OCI-LY7 (cell line): ENCODE measurements at places on chromosomes 16 and 17. TPM values are rescaled to one million over a fixed set of nuclear protein-coding genes. Genes with fewer than 3 reads are reported as not detected.

DNA sequence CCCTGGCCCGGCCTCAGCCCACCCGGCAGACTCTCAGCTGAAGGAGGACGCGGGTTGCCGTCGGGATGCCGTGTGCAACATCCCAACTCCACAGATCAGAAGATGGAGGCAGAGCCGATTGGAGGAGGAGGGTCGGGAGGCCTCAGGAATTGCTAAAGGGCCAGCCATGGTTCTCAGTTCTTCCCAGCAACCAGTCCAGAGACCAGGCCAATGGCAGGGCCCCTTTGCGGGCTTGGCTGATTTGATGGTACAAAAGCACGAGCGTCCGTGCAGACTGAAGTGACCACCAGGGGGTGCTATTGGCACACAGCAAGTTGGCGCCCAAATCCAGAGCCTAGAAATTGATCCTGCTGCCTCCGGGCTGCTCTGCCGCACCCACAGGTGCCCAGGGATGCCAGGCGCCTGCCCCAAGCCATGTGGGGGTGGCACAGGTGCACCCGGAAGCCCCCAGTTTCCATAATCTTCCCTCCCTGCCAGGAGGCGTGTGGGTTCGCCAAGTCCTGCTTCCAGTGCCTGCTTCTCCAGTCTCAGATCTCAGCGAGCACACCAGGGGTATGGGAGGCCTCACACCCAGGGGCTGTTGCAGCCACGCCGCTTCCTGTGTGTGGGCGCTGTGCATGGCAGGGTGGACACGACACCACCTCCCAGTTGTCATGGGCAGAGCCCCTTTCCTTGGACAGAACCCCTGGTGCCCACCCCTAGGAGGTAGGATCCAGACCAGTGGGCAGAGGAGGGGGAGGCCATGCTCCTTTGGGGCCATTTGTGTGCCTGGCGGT, 7.1 kb upstream of the TEX19 start:
- peak; percentile 98 for DNase-seq

DNA sequence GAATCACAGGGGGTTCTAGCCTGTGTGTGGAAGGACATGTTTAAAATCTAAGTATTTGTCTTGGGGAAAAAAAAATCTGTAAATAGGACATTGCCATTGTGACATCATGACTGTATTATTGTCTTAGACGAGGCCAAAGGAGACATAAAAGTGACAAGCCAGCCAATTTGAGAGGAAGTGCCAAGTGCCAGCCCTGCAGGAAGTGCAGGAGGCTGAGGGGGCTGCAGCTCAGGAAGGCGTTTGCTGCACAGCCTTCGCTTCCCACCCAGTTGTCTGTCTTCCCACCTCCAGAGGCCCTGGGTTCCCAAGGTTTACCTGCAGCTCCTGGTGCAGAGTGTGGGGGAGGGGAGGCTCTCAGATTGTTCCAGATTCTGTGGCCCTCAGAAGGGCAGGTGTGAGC, 1.3 kb downstream of the ADCY7 start:
- peak; percentile 53 for DNase-seq

DNA sequence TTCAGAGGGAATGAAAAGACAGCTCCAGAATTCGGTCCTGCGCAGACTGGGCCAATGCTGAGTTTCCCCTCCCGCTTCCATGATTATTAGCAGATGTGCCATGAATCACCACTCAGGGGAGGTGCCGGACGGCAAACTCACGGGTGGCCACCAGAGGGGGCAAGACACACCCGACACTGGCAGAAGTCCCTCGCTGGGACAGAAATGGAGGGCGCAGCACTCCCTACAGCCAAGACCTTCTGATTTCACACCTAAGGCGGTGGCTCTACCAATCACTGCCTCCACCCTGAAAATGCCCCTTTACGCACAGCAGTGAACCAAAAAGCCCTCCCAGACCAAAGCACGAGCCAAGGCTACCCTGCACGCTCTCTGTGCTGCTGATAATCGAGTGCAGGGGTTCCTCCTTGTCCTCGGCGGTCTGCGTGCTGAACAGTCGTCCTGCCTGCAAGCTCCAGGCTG, 26.8 kb downstream of the TRAP1 start:
- DNase-seq = peak; percentile 82

DNA sequence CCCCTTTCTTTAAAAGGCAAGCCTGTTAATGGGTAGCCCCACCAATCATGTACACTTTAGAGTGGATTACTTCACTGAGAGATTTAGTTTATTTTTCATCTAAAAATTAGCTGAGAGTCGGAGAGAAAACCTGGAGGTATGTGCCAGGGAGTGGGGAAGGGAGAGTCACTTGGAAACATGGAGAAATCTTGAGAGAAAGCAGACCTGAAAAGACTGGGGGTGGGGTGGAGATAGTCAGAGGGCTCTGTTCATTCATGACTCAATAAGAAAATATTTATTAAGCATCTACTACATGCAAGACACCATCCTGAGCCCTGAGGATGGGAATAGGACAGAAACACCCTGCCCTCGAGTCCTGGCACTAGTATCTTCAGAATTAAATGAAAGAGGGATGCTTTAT, 27.4 kb upstream of the RCVRN start:
- DNase-seq = no peak

DNA sequence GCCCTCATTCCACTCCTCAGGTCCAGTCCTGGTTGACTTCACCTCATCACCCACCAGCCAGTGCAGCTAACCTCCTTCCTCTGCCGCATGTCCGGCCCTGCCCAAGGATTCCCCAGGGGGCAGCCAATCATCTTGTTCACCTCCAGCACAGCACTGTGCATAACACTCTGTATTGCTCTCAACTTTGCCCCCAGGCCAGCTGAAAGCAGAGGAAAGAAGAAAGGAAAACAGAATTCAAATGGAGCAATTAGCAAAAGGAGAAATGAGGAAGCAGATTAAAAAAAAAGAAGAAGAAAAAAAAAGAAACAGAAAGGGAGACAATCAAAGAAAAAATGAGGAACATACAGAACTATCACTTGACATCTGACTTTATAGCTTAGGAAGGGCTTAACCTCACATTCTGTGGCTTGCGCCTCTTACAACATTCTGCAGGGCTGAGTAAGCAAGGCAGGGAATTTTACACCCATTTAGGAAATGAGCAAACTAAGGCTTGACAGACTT, 26.1 kb downstream of the GAS7 start:
- DNase-seq = no peak

Gene CRYM
- total RNA-seq = 0.23 and 0.70 TPM in 2 replicates

Gene SEPTIN12
- total RNA-seq = not detected in 2 replicates
